ENCODE measurements at places on chromosomes 3 and 15. TPM values are rescaled to one million over a fixed set of nuclear protein-coding genes. Genes with fewer than 3 reads are reported as not detected.

DNA sequence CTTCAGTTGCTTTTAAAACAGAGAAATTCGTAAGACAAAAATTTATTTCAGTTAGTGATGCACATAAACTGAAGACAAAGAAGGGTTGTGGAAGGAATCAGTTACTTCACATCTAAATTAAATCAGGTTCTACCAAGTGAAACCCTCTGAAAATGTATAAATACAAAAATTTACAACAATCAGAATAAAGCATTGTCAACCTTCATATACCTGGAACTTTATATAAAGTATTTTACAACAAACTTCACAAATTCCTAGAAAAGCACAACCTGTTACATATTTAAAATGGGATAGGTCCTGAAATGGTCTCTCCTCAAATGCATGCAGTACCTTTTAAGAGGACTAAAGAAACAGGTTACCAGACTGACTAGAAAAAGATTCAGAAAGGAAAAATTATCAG lies 26.9 kb downstream of the ATOSA start:
- H3K4me3 ChIP-seq = no peak overlapping the region
- peaks cover 31% of the 10 kb centered on the region for H3K4me1 ChIP-seq

- H3K4me3 ChIP-seq = no peak overlapping the region
- no peaks in the 10 kb centered on the region for H3K27me3 ChIP-seq
- DNase-seq = no peak
- H3K27ac ChIP-seq = no peak overlapping the region
- H3K4me1 ChIP-seq = no peaks in the 10 kb centered on the region
Observed at GRCh38 chr3:34141841-34142337, 343.5 kb downstream of the PDCD6IP start.

- H3K4me1 ChIP-seq = no peaks in the 10 kb centered on the region
- peak overlapping the region; percentile 13 for H3K27ac ChIP-seq
- no peak for DNase-seq
- no peaks in the 10 kb centered on the region for H3K36me3 ChIP-seq
- no peak overlapping the region for H3K4me3 ChIP-seq
- no peaks in the 10 kb centered on the region for H3K27me3 ChIP-seq
Observed at GRCh38 chr3:119647843-119648575, 12.4 kb downstream of the POPDC2 start.

GRCh38 chr15:84761607-84762131 lies 13.3 kb downstream of the ZNF592 start:
- no peaks in the 10 kb centered on the region for H3K27me3 ChIP-seq
- no peak overlapping the region for H3K27ac ChIP-seq
- DNase-seq = no peak
- H3K36me3 ChIP-seq = no peaks in the 10 kb centered on the region

GRCh38 chr3:144127014-144127413 lies 155.4 kb downstream of the DIPK2A start:
- H3K4me3 ChIP-seq = no peak overlapping the region
- no peaks in the 10 kb centered on the region for H3K36me3 ChIP-seq
- DNase-seq = no peak
- H3K27ac ChIP-seq = no peak overlapping the region

DNA sequence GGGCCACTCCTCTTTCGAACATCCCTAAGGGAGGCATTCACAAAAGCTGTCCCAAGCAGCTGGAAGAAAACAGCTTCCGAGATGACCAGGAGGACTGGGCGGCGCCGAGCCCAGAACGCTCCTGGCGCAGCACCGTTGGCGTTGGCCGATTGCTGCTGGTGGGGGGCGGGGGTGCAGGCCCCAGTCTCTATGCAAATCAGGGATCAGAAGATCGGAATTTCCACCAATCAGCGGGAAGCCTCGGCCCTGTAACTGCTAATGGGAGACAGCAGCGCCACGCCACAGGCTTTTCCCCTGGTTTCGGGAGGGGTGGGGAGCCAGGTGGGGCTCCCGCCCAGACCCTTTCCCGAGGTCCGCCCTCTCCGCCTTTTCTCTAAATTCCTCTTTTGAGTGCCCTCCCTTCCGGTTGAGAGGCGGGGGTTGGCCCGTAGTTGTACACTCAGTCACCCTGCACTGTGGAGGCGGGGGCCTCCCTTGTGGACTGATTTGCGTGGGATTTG lies 27.0 kb downstream of the HMCES start:
- H3K4me1 ChIP-seq = no peaks in the 10 kb centered on the region
- H3K36me3 ChIP-seq = no peaks in the 10 kb centered on the region
- peak overlapping the region; percentile 31 for H3K4me3 ChIP-seq
- DNase-seq = no peak

Gene REC114
- not detected for total RNA-seq

DNA sequence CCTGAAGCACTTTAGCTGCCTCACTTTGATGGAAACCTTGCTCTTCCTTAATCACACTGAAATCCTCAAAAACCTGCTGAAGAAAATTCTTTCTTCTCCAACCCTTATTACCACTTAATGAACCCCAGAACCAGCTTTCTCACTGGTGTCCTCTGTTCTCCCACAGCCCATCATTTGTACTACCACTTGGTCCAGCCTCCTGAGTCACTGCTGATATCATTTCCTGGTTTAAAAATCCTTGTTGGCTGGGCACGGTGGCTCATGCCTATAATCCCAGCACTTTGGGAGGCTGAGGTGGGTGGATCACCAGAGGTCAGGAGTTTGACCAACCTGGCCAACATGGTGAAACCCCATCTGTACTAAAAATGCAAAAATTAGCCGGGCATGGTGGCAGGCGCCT lies 418.6 kb upstream of the KCNMB2 start:
- H3K27me3 ChIP-seq = no peaks in the 10 kb centered on the region
- no peak overlapping the region for H3K4me3 ChIP-seq

Gene LTK
- total RNA-seq = 13.8 TPM

DNA sequence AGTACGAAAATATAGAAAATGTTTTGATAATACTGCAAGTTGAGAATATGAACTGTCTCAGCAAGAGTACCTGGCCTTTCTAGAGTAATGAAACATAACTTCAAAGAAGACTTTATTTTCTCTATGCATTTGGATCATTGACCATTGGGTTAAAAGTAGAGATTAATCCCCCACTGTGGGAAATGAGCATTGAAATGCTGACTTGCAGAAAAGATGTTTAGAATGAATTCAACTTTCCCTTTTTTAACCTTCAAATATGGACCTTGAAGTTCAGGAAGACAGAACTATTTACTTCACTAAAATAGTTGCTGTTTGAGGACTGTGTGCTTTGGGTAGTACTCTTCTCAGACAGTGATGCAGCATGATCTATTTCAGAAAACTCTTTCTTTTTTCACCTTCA lies 75.7 kb downstream of the NLGN1 start:
- H3K4me1 ChIP-seq = no peaks in the 10 kb centered on the region
- DNase-seq = no peak
- H3K36me3 ChIP-seq = no peaks in the 10 kb centered on the region

- no peak for DNase-seq
- no peaks in the 10 kb centered on the region for H3K27me3 ChIP-seq
- H3K4me1 ChIP-seq = no peaks in the 10 kb centered on the region
Observed at GRCh38 chr3:40191251-40191650, 118.3 kb upstream of the EIF1B start.

Gene UPK1B
- not detected for total RNA-seq

Gene CMTM7
- 8.1 TPM for total RNA-seq
